ENCODE measurements at places on chromosomes 7 and 10.
A peak's percentile ranks its signal among the peaks of the same experiment; 100 is the strongest.

GRCh38 chr7:132825932-132826835 lies 249.9 kb upstream of the PLXNA4 start:
- DNase-seq, result peak; percentile 50

GRCh38 chr10:43210556-43210955 lies 56.3 kb downstream of the RASGEF1A start:
- no peak for DNase-seq

- no peak for DNase-seq
Observed at GRCh38 chr7:137147338-137147720, 196.2 kb downstream of the PTN start.

- no peak for DNase-seq
Observed at GRCh38 chr7:23394488-23395171, 75.7 kb downstream of the IGF2BP3 start.

- no peak for DNase-seq
Observed at GRCh38 chr7:149830997-149831740, 7.0 kb upstream of the ZNF862 start.

DNA sequence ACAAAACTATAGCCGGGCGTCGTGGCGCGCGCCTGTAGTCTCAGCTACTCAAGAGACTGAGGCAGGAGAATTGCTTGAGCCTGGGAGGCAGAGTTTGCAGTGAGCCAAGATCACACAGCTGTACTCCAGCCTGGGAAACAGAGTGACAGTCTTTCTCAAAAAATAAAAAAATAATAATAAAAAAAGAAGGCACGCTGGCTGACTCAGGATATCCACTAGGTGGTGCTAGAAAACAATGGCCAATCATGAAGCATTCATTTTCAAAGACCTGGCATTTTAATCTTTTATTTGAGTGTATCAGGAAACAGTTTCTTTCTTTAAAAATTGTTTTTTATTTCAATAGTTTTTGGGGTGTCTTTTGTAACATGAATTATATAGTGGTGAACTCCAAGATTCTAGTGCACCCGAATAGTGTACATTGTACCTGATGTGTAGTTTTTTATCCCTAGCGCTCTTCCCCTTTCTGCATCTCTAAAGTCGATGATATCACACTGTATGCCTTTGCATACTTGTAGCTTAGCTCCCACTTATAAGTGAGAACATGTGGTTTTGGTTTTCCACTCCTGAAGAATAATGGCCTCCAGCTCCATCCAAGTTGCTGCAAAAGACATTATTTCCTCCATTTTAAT lies 88.6 kb downstream of the LYZL1 start:
- DNase-seq, result no peak

DNA sequence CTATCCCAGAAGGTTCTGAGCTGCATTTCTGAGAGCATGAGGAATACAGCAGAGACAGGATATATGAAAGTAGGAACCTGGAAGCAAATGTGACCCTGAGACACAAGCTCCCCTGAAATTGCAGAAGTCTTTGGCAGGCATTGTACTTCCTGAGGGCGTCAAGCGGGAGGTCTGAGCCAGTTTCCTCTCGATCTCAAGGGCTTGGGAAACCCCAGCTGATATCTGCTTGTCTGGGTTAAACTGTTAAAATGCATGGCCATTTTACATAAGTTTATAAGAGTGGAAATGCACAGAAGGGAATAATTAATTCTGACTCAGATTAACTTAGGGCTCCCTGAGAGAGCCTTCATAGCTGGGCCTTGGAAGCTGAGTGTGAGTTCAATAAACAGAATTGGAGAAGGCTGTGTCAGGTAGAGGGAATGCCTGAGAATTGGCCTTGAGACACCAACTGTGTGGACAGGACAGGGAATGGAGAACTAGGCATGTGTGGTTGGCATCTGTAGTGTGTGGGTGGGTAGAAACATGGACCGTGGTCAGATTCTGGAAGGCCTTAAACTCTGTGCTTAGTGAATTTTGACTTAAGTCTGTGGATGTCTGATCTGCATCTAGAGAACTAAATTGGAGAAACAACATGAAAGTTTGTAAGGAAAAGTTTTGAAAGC lies 53.3 kb downstream of the WIPF3 start:
- no peak for DNase-seq

DNA sequence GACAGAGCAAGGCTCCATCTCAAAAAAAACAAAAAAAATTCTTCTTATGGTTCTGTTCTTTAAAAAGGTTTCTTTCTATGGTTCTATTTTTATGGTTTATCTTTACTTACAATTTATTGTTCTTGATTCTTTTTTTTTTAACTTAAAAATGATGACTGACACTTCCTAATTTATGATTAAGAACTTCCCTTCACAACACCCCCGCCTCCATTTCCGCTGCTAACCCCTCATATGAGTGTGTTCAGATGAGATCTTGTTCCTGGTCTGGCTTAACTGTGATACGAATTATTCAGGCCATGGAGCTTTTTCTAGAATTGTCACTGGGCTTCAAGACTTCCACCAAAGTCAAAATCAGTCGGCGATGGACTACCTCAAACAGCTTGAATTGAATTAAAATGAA lies 33.9 kb downstream of the PTER start:
- DNase-seq, result no peak
